Activated CD4-positive, alpha-beta T cell treated with anti-CD3 and anti-CD28 coated beads, Interleukin-2, amount 50 U/mL, for 48 hours (primary cell): ENCODE measurements at places on chromosomes 4 and X.
A peak's percentile ranks its signal among the peaks of the same experiment; 100 is the strongest.

GRCh38 chr4:6802025-6802424, 19.5 kb downstream of the KIAA0232 start:
- DNase-seq = no peak

DNA sequence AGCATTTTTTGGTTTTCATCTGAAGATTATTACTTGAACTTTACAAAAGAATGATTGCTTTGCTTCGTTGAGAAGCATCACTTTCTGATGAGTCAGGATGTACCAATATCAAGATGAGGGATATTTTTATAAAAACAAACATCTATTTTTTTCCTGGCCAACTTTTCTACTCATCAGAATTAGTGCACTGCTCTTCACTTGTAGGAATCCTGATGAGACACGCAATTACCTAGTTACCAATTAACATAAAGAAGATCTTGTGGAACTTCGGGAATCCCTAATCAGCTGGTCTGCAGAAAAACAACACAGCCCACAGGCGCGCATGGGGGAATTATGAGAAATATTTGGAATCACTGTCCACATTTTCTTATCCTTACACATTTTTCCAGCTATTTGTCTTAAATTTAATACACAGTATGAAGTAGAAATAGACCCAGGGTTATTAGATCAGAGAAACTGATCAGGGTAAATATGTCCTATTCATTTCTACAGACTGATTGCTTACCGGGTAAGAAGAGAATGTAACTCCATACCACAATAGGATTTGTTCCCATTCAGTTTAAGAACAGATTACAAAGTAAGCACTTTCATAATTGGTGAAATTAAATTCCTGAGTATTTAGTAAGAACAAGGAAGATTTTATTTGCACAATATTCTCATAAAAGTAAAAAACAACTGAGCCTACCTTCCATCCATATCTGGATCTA, 50.9 kb downstream of the MFAP3L start:
- DNase-seq = no peak

DNA sequence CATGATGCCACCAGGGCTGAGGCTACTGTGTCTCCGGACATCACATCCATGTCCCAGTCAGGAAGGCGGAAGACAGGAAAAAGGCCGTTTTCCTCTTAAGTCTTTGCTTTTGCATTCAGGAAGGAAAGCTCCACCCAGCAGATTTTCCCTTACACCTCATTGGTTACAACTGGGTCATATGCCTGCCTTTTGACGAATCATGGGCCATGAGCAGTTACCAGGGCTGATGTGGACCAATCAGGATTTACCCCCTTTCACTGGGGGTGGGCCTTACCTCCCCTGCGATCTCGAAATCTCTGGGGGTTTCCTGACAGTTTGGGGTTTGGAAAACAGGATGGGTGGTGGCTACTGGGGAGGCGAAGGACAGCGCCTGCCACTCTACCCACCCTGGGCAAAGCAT, 52.5 kb upstream of the GRPEL1 start:
- no peak for DNase-seq

DNA sequence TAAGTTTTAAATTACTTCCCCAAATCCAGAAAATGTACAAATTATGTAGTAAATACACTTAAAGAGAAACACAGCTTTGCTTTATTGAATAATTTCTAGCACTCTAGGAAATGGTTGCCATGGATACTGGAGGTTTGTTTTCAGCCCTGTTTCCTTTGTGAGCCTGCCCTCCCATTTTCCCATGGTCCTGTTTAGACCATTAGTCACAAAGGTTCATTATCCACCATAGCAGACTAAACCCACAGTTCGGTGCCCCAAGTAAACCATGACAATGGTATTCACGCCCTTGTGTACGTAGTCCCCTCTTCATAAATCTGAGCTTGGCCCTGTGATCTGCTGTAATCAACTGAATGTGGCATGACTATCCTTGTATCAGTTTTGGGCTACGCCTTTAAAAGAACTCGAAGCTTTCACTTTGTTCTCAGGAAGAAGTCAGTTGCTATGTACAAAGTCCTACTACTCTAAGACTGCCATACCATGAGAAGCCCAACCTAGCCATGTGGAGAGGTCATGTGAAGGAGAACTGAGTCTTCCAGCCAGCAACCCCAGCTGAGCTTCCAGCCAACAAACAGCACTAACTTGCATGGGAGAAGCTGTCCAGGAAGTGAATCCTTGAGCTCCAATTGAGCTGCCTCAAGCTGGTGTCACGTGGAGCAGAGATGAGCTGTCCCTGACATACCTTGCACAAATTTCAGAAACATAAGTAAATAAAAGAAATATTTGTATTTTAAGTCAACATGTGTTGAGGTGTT, 300.4 kb downstream of the LDB2 start:
- no peak for DNase-seq

DNA sequence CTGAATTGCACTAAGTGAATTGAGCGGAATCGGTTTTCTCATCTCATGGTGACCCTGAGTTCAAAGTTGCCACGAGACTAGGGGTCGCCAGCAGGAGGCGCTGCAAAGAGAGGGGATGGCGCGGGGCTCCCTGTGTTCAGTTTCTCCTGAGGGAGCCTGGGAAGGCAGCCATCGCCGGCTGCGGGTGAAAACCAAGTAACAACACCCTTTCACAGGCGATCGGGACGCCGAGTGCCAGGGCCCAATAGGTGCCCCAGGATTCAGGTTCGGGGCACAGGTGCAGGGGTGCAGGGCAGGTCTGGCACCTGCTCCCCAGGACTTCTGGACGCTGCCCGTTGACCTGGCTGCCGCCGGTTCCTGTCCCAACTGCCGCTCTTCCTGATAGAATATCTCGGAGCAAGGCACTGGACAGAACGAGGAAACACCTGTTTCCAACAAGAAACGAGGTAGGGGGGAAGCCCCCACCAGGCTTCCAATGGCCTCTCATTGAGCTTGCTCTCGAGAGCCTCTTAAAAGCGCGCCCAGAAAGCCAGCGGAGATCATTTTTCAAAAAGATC, 1.1 kb upstream of the FGF16 start:
- DNase-seq = peak; percentile 37

GRCh38 chr4:33837043-33837838, 2407.1 kb downstream of the ARAP2 start:
- no peak for DNase-seq

GRCh38 chr4:138788857-138789256, 226.7 kb upstream of the NOCT start:
- DNase-seq = no peak

DNA sequence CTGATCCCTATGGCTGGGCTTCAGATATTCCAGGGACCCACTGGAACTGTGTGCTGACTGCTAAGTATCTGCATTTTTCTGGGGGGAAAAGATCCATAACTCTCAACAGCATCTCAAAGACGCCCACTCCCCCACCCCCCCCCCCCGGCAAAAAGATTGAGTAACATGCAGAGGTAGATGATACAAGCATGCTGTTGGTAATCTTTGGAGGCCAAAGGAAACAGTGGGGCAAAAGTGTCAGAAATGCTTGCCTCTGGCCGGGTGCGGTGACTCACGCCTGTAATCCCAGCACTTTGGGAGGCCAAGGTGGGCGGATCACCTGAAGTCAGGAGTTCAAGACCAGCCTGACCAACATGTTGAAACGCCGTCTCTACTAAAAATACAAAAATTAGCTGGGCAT, 12.2 kb downstream of the XPNPEP2 start:
- DNase-seq = no peak

GRCh38 chrX:38985375-38985774, 184.1 kb downstream of the MID1IP1 start:
- DNase-seq = no peak

DNA sequence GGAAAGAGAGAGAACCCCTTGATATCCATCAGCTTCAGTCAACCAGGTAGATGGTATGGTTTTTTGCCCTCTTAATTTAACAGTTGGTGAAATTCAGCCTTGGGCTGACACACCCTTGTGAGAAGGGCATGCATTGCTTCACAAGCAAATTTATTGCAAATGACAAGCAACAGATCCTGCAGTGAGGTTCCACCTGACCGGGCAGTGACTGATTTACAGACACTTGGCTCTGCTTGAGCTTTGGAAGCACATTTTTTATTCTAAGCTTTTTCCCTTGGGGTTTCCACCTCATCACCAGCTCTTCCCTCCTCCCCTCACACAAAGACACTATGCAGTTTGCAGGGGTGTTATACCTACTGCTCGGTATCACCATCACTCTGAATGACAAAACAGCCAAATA, 28.3 kb upstream of the SERTM2 start:
- no peak for DNase-seq

DNA sequence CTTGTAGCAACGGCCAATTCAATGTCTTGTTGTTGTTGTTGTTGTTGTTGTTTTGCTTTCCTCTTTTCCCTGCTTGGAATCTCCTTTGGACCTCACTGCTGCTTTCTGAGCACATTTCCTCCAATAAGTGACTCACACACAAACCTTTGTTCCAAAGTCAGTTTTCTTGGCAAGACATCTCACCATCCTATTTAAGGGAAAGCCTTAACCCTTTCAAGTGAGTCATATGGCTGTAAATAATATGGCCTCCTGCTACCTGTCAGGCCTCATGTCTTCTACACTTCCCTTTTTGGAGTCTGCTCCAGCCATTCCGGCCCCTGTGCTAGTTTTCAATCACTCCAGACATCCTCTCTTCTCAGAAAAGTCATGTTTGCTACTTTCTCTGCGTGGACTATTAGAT, 79.5 kb upstream of the MAGEB10 start:
- DNase-seq = no peak

- DNase-seq = no peak
These were observed 5.2 kb downstream of the HS3ST1 start for GRCh38 chr4:11423465-11423864.

DNA sequence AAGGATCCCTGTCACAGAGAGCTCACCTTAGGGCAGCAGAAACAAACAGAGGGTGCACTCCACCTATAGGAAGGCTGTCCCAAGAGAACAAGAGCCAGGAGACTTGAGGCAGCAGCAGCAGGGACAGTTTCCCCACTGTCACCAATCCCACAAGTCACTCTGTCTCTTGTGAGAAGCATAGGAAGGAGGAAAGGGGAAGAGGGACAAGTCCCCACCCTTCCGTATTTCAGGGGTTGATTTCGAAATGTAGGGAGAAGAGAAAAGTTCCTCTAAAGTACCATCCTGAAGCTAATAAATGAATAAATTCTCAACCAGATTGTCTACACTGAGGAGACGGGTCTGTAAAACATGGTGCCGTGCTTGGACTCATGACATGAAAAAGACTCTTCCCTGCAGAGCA, 9.5 kb upstream of the TLR8 start:
- no peak for DNase-seq

- DNase-seq = peak; percentile 22
These were observed 60.2 kb upstream of the MSN start for GRCh38 chrX:65607070-65607742.

- DNase-seq = peak; percentile 21
These were observed 111.2 kb downstream of the ELOVL6 start for GRCh38 chr4:110087070-110087708.

- DNase-seq = no peak
These were observed 55.5 kb downstream of the SHISA3 start for GRCh38 chr4:42452823-42453222.

DNA sequence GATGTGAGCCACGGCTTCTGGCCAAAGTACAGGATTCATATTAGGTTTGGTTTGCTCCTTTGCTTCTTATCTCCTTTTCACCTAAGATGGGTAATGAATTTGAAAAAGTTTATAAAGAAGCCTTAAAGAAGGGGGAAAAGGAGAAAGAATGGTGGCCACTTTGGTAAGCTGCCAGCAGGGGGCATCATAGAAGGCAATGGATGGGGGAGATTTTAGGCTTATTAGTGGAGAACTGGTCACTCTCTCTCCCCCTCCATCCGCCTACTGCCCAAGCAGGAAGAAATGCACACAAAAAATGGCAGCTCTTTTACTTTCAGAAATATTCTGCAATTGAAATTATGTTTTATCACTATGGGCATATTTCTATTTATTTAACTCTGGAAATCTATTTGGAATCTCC, 32.0 kb downstream of the SPARCL1 start:
- DNase-seq = peak; percentile 27

- DNase-seq = no peak
These were observed 95.1 kb downstream of the AFAP1 start for GRCh38 chr4:7844594-7844991.

DNA sequence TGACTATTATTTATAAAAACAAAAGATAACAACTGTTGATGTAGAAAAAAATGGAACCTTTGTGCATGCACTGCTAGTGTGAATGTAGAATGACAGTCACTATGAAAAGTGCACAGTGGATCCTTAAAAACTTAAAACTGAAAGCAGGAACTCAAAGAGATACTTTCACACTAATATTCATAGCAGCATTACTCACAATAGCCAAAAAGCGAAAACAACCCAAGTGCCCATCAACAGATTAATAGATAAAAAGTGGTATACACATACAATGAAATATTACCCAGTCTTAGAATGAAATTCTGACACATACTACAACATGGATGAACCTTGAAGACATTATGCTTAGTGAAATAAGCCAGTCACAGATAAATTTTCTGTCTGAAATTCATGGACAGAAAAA, 23.8 kb downstream of the CENPC start:
- no peak for DNase-seq

GRCh38 chr4:35879479-35879878, 364.8 kb downstream of the ARAP2 start:
- no peak for DNase-seq

DNA sequence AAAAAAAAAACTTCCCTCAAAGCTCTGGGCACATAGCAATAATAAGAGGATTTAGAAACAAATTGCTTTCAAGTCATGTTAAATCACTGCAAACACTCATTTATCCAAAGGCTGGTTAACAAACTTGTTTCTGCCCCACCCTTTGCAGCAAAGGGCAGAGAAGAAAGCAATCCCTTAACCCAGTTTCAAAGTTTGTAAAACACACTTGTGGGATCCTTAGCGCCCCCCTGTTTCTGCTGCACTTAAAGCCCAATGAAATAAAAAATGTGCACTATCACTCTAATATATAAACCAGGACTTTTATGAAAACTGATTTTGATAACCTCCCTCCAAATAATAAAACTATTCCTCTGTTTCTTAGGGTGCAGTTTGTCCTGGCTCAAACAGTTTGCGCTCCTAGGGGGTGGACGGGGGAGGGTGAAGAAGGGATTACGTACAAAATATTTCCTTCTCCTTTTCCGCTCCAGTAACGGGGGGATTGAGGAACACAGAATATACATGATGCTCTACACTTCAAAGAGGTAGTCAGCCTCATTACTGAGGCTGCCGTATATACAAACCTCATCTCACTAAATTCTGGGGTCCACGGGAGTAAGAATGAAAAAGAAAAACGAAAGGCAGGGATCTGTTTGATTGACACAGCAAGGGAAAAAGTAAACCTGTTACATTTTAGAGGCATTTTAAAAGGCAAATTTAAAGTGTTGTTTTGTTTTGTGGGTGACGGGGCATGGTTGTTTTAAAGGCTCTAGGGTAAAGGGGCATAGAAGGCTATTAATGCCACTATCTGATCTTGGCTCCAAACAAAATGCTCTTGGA, 3.1 kb upstream of the PCDH10 start:
- DNase-seq = no peak

GRCh38 chr4:19298998-19299397, 952.7 kb upstream of the SLIT2 start:
- DNase-seq = no peak

GRCh38 chrX:129006491-129006890, 516.8 kb downstream of the SMARCA1 start:
- DNase-seq = no peak

GRCh38 chr4:163111588-163111987, 55.1 kb downstream of the NAF1 start:
- DNase-seq = no peak
